ENCODE measurements at places on chromosomes 3 and 15. TPM values are rescaled to one million over a fixed set of nuclear protein-coding genes. Genes with fewer than 3 reads are reported as not detected.

CDHR4 gene
- 0.17 TPM for total RNA-seq

CCNDBP1 gene
- 128 TPM for total RNA-seq

GP9 gene
- total RNA-seq: not detected

CHRNA7 gene
- total RNA-seq: not detected

FGF7 gene
- total RNA-seq: 0.06 TPM

DNA sequence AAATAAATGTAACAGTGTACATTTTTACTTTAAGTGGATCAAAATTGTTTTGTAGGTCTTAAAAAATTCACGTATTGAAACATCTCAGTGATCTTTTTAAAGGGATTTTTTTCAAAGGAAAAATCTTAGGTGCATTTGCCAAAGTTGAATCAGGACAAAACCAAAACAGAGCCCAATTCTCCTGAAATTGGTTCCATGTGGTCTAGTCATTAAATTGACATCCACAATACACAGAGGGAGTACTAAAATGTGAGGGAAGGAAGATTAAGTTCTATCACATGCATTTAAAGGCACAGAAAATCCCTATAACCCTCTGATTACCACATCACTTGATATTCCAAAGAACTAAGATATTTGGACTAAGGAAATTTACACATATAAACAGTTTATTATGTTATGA is 39.3 kb upstream of the HDC start:
- H3K27me3 ChIP-seq: no peaks in the 10 kb centered on the region
- DNase-seq: no peak
- H3K4me1 ChIP-seq: no peaks in the 10 kb centered on the region
- H3K4me3 ChIP-seq: no peak overlapping the region
- no peak overlapping the region for H3K27ac ChIP-seq

DNA sequence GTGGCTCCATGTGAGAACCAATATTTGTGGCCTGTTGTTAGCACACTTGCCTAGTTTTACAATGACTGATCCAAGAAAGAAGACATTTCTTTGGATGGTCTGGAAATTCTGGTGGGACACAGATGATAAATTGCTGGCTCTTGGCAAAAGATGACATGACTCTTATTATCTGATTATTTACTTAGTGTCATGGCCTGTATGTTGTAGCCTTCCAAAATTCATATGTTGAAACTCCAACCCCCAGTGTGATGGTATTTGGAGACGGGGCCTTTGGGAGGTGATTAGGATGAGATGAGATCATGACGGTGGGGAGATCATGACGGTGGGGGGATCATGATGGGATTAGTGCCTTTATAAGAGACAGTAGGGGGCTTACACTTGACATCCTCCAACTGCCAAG is 30.0 kb upstream of the AKAP13 start:
- DNase-seq: no peak
- no peak overlapping the region for H3K4me3 ChIP-seq
- H3K27ac ChIP-seq: no peak overlapping the region

GRCh38 chr15:85474700-85475316 is 94.4 kb downstream of the AKAP13 start:
- H3K4me1 ChIP-seq: peaks cover 48% of the 10 kb centered on the region
- H3K27ac ChIP-seq: no peak overlapping the region
- H3K27me3 ChIP-seq: no peaks in the 10 kb centered on the region
- no peak for DNase-seq
- H3K36me3 ChIP-seq: no peaks in the 10 kb centered on the region
- H3K4me3 ChIP-seq: no peak overlapping the region

- H3K27me3 ChIP-seq: no peaks in the 10 kb centered on the region
- DNase-seq: no peak
- H3K27ac ChIP-seq: no peak overlapping the region
Observed at GRCh38 chr3:15467227-15468181, 40.1 kb downstream of the EAF1 start.

- no peak for DNase-seq
- H3K27ac ChIP-seq: no peak overlapping the region
- no peaks in the 10 kb centered on the region for H3K4me1 ChIP-seq
- H3K4me3 ChIP-seq: no peak overlapping the region
- H3K36me3 ChIP-seq: no peaks in the 10 kb centered on the region
- no peaks in the 10 kb centered on the region for H3K27me3 ChIP-seq
Observed at GRCh38 chr3:100545371-100545770, 53.0 kb downstream of the TMEM45A start.

DNA sequence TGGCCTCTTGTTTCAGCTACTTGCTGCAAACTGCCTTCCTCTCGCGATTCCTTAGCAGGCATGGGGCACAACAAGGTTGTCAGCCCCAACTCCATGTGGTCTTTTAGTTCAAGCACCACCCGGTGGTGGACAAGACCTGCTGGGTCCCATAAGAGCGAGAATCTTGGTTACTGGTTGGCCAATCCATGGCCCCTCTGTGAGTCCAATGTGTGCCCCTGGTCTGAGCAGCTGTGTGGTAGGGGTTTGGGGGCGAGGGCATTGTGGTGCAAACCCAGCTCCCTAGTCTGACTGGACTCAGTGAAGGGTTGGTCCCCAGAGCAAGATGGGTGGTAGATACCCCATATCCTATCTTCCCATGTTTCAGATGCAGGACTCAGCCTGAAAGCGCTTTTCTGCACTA is 48.8 kb downstream of the MESD start:
- no peaks in the 10 kb centered on the region for H3K4me1 ChIP-seq
- no peaks in the 10 kb centered on the region for H3K27me3 ChIP-seq
- H3K27ac ChIP-seq: no peak overlapping the region
- DNase-seq: no peak
- H3K36me3 ChIP-seq: peaks cover 14% of the 10 kb centered on the region

GRCh38 chr15:38069511-38070011 is 135.1 kb downstream of the TMCO5A start:
- H3K4me3 ChIP-seq: no peak overlapping the region
- H3K27me3 ChIP-seq: no peaks in the 10 kb centered on the region
- no peak for DNase-seq
- H3K4me1 ChIP-seq: peaks cover 8% of the 10 kb centered on the region
- no peak overlapping the region for H3K27ac ChIP-seq

DNA sequence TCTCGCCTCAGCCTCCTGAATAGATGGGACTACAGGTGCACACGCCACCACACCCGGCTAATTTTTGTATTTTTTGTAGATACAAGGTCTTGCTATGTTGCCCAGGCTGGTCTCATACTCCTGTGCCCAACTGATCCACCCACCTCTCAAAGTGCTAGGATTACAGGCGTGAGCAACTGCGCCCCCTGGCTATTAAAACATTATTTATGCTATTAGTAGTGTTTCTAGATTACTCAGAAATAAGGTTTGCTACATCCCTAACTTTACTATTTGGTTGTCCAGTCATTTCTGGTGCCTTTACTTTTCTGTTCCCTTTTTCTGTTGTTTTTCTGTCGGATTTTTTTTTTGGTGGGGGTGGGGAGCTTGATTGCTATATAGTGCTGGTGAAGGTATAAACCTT is 393.6 kb upstream of the TPM1 start:
- no peaks in the 10 kb centered on the region for H3K4me1 ChIP-seq
- no peaks in the 10 kb centered on the region for H3K36me3 ChIP-seq
- no peak for DNase-seq
- H3K4me3 ChIP-seq: no peak overlapping the region
- no peak overlapping the region for H3K27ac ChIP-seq
- no peaks in the 10 kb centered on the region for H3K27me3 ChIP-seq

GRCh38 chr3:195446359-195446758 is 3.5 kb upstream of the ACAP2 start:
- H3K36me3 ChIP-seq: no peaks in the 10 kb centered on the region
- no peak overlapping the region for H3K4me3 ChIP-seq
- H3K4me1 ChIP-seq: peaks cover 19% of the 10 kb centered on the region
- H3K27me3 ChIP-seq: no peaks in the 10 kb centered on the region
- DNase-seq: no peak
- H3K27ac ChIP-seq: no peak overlapping the region

DNA sequence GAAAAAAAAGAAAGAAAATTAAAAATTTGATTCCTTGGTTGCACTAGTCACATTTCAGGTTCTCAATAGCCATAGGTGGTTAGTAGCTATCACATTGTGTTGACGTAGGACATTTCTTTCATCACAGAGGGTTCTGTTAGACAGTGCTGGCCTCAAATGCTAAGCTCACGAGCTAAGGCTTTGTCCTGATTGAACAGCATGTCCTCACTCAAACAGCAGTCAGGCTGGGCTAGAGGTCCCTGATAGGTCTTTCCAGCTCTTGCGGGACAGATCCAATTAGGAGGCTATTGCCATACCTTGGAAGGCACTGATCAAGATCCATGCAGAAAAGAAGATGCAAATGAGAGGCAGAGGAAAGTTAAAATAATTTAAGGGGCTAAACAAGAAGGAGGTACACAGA is 85.9 kb upstream of the HACD2 start:
- no peaks in the 10 kb centered on the region for H3K27me3 ChIP-seq
- no peak for DNase-seq
- H3K4me1 ChIP-seq: no peaks in the 10 kb centered on the region
- H3K36me3 ChIP-seq: no peaks in the 10 kb centered on the region
- H3K4me3 ChIP-seq: no peak overlapping the region
